ENCODE measurements at places on chromosomes 13 and 19. TPM values are rescaled to one million over a fixed set of nuclear protein-coding genes. Genes with fewer than 3 reads are reported as not detected.

ZNF578 gene
- 2.5 TPM for total RNA-seq

CASP14 gene
- total RNA-seq: not detected

FAM124A gene
- 9.2 TPM for total RNA-seq

RNF225 gene
- total RNA-seq: not detected

IQCN gene
- 8.1 TPM for total RNA-seq

ZNF491 gene
- 4.8 TPM for total RNA-seq

LILRB4 gene
- total RNA-seq: 15.1 TPM

MIA gene
- 1.7 TPM for total RNA-seq

C1QTNF9 gene
- 0.99 TPM for total RNA-seq

SHISA2 gene
- 0.66 TPM for total RNA-seq

BCL3 gene
- total RNA-seq: 46.4 TPM

ICAM4 gene
- 0.93 TPM for total RNA-seq

All from aorta (tissue), 5 donors.